HepG2 (cell line): ENCODE measurements at places on chromosomes 2 and 18. TPM values are rescaled to one million over a fixed set of nuclear protein-coding genes. Genes with fewer than 3 reads are reported as not detected.

Gene CDK15
- total RNA-seq = not detected in 2 replicates

Gene GPR45
- total RNA-seq = not detected in 2 replicates

Gene HAT1
- total RNA-seq = 119 and 195 TPM in 2 replicates

Gene KLHL30
- not detected in 2 replicates for total RNA-seq

Gene PTCD3
- total RNA-seq = 309 and 342 TPM in 2 replicates

- peak; percentile 34 for DNase-seq
Observed at GRCh38 chr2:18987592-18988073, 370.8 kb downstream of the OSR1 start.

DNA sequence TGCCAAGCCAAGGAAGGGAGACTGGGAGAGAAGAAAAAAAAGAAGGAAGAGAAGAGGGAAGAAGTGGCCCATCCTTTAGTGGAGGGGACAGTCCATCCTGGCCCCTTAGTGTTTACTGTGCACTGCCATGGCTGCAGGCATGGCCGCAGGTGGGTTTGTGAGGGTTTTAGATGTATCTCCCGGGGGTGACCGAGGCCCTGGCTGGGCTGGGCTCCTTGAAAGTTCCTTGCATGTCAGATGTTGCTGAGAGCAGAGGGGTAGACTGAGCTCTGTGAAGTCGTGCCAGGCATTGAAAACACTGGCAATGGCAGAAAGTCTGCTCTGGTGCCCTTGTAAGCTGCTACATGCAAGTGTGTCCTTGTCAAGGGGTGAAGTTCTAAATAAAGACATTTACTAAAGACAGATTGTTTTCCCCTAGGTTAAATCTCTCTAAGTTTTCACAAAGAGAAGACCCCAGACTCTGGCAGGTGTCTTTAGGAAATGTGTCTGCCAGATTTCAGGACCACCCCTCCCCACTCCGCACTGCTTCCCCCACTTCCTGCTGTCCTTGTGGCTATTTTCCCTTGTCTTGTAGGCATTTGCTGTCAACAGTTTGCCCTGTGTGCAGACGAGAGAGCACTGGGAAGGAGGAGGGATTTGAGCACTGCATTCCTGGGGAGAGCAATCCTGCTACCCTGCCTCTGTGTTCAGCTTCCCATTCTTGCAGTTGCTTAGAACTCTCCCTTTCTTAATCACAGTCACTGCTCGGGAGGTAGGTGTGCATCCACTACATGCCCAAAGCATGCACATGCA is 68.4 kb downstream of the ACOXL start:
- no peak for DNase-seq

- DNase-seq = peak; percentile 14
Observed at GRCh38 chr18:61581578-61582201, 248.5 kb downstream of the CDH20 start.

- DNase-seq = no peak
Observed at GRCh38 chr2:75079575-75079974, 119.7 kb downstream of the TACR1 start.

DNA sequence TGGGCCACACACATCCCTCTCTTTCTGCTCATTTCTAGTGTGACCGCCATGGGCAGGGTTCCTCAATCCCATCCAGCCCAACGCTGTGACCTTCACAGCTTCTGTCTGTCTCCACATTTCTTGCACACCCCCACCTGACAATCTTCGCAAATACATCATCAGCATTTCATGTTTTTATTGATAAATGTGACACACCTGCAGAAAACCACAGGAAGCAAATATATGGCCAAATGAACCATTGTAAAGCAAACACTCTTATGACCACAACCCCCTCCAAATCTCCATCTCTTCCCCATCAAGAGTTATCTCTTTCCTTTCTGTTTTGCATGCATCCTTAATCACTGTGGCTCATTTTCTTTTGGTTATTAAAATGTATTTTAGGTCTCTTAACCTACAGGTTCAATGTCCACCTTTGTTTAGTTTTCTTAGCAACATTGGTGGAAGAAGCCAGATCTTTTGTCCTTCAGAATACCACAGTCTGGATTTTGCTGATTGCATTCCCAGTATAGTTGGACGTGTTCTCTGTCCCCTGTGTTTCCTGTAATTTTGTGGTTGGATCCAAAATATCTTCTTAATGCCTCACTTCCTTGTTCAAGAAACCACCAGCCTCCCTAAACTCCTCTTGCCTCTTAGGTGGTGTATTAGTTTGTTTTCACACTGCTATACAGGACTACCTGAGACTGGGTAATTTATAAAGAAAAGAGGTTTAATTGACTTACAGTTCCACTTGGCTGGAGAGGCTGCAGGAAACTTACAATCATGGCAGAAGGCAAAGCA is 9.8 kb upstream of the NCK2 start:
- no peak for DNase-seq

DNA sequence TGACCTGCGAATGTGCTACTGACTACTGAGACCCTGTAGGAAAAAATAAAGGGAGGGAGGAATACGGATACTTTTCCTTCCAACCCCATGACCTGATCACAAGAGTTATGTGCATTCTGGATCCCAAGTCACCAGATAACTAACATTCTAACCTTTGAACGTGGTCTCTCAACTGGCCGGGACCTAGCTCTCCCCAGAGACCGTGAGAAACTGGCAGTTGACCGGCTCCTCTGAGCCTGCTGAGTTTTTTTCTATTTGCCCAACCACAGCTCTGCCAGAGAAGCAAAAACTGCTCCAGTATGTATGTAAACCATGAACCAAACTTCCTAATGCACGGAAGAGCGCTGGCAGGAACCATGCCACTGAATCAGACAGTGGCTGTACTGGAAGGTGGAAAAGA is 47.5 kb upstream of the PTMA start:
- DNase-seq = peak; percentile 84

- no peak for DNase-seq
Observed at GRCh38 chr2:240132651-240132980, 3.5 kb downstream of the COPS9 start.
